ENCODE measurements at places on chromosomes 1 and 21. TPM values are rescaled to one million over a fixed set of nuclear protein-coding genes. Genes with fewer than 3 reads are reported as not detected.

- no peak for DNase-seq
Measured at GRCh38 chr1:160874935-160875334, 10.0 kb downstream of the ITLN1 start.

DNA sequence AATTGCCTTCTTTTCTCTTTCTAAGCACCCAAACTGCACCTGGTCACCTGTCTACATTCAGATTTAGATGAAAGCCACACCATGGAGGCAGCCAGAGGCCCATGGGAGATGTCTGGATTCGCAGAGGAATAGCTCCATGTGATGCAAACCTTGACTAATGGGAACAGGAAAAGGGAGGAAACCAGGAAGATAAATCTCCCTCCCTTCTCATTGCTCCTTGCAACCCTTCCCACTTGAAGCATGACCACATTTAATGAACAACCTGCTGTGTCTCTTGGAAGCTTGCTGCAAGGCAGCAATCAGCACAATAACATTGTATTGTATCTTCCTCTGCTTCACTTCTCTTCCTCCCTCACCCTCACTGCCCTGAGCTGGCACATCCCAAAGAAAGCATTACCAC is 42.6 kb upstream of the KLF17 start:
- DNase-seq, result no peak

DNA sequence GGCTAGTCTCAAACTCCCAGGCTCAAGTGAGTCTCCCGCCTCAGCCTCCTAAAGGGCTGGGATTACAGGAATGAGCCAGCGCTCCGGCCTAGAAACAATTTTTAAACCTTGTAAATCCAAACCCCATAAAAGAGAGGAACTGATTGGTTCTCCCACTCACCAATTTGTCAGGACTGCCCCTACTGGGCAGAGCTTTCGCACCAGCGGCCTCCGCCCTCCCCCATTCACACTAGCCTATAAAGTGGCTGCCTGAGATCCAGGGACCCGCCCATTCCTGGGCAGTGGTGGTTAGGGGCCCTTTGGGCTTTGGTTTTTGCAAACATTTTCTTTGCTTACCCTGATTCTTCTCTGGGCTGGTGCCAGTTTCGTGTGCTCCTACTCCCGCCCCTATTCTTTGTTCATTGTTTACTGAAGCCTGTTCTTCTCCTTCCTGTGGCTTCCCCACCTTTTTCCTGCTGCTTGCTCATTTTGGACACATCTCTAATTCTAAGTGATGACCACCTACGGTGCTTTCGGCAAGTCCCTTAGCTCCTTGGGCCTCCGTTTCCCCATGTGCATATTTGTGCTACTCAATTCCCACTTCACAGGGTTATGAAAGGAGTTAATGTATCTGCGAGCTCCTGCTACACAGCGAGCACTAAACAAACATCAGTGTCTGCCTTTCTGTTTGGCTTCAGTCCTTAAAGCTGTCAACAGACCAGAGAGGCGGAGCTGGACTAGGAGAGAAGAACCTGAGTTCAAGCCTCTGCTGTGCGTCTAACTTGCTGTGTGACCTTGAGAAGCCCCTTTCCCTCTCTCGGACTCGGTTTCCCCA is 39.8 kb upstream of the CLIC4 start:
- peak; percentile 82 for DNase-seq

SMCP gene
- total RNA-seq, result not detected

GRCh38 chr1:25780318-25781129 is 19.5 kb upstream of the SELENON start:
- DNase-seq, result no peak

DNA sequence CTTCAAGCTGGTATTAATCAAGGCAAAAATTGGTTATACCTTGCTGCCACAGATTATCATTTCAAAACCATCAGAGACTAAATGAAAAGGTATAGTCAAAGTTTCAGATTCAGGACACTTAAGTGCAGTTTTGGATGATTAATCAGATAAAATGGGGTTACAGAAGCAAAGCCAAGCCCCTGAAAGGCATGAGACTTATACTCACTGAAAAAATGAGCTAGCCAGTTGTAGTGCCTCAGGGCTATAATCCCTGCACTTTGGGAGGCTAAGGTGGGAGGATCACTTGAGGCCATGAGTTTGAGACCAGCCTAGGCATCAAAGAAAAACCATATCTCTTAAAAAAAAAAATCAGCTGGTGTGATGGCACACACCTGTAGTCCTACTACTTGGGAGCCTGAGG is 15.2 kb downstream of the LRRC40 start:
- no peak for DNase-seq

DNA sequence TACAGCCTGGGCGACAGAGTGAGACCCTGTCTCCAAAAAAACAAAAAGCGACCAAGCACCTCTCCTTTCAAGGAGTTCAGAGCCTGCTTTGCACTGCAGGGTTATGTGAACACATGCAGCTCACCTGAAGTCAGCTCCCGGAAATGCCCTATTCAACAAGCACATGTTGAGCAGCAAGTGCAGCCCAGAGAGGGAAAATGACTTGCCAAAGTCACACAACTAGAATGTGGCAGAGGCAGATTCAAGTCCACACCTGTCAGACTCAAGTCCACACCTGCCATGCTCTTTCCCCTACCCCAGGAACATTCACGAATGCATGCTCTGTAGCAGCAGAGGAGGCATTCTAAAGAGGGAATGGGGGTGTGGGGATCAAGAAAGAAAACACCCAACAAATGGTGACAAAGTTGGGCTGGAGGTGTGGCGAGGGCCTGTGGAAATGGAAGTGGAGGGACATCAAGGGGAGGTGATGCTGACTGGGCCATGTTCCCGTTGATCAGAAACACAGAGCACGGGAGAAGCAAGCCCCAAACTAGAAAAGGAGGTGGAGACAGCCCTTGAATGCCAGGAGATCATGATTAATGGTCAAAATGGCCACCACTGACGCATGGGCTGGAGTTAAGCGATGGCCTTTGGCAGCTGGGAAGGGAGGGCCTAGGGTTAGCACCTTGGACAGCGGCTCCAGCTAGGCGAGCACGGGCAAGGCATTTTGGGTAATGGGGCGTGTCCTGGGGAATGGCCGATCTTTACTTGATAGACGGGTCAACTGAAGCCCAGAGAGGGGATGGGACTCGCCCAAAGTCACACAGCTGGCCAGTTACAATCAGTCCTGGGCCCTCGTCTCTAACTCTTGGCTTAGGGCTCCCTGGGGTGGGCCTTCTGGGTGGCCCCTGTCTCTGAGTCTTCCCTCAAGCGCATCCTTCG is 21.5 kb downstream of the RAP1GAP start:
- no peak for DNase-seq

DNA sequence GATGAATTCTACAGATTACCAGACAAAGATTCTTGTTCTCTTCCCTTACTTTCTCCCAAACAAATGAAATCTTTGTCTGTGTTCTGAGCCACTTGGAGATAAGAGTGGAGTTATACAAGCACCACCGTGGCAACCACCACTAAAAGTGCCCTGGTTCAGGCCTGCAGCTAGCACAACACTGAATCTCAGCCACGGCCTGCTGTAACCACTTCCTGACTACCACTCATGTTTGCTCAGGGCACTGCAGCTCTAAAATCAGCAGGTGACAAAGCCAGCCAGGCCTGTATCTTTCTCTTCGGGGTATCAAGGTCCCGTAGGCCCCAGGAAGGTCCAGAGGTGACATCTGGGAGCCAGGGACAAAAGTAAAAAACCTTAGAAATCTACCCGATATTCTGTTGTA is 3.2 kb upstream of the OR2T6 start:
- DNase-seq, result no peak

DIO1 gene
- 4.1 TPM for total RNA-seq

DNA sequence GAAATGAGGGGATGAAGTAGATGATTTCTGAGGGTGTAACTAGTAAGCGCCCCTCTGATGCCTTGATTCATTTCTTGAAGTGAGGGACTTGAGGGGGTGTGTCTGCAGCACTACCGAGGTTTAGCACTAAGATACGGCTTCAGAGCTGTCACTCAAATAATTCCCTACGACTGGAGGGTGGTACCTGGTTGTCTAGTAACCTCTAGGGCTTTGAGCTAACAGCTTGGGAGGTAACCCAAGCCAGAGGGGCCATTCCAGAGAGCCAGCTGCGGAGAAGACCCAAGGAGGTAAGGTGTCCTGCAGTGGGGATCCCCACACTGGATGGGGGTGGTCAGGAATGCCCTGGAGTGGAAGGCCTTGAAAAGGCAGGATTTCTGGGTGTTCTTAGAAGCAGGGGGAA is at the start of gene TTC24:
Gene TTC24, plus strand, starts transcription at position 252 of the 400 bp plus-strand sequence. CDS start 1,642 bp downstream, outside the sequence.
- DNase-seq, result no peak

- no peak for DNase-seq
Measured at GRCh38 chr1:22877112-22877915, 95.4 kb downstream of the LACTBL1 start.

DNA sequence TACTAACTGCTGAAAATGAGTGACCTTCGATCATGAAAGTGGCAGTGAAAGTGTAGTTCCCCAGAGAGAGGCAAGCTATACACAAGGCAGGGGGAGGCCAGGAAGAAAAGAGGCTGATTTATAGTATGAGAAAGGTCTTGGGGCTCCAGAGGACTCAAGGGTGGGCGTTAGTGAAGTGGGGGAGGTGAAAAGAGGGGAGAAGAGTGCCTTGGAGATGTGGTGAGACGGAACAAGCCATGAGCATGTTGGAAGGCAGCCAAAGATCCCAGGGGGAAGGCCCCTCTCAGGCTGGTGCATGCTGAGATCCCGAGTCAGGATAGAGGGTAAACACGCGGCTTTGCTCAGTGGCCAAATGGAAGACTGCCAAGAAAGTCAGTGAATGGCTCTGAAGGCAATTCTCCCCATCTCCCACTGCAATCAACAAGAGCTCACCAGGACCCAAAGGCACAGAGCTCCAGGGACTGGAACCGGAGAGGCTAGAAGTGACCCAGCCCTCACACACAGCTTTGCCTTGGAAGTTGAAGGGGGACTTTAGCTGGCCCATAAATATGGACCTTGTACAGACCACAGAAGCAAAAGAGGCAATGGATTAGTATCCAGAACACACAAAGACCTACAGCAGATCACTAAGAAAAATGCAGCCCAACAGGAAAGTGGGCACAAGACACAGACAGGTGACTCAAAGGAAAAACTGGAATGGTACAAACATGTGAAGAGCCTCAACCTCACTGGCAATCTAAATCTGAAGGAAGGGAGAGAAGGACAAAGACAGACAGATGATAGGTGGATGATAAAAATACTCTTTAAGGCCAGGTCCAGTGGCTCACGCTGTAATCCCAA is 49.6 kb downstream of the HSF2BP start:
- no peak for DNase-seq

DNA sequence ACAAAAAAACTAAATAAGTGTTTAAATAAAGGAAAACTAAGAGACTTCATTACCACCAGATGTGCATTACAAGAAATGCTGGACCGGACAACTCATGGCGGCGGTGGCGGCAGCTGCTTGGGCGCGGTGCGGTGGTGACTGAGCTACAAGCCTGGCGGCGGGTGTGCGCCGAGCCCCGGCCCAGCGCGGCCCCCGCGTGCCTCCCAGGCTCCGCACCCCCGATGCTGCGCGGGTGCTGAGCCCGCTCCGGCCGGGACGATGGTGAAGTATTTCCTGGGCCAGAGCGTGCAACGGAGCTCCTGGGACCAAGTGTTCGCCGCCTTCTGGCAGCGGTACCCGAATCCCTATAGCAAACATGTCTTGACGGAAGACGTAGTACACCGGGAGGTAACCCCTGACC is 52.2 kb upstream of the RCOR3 start:
- DNase-seq, result no peak

DNA sequence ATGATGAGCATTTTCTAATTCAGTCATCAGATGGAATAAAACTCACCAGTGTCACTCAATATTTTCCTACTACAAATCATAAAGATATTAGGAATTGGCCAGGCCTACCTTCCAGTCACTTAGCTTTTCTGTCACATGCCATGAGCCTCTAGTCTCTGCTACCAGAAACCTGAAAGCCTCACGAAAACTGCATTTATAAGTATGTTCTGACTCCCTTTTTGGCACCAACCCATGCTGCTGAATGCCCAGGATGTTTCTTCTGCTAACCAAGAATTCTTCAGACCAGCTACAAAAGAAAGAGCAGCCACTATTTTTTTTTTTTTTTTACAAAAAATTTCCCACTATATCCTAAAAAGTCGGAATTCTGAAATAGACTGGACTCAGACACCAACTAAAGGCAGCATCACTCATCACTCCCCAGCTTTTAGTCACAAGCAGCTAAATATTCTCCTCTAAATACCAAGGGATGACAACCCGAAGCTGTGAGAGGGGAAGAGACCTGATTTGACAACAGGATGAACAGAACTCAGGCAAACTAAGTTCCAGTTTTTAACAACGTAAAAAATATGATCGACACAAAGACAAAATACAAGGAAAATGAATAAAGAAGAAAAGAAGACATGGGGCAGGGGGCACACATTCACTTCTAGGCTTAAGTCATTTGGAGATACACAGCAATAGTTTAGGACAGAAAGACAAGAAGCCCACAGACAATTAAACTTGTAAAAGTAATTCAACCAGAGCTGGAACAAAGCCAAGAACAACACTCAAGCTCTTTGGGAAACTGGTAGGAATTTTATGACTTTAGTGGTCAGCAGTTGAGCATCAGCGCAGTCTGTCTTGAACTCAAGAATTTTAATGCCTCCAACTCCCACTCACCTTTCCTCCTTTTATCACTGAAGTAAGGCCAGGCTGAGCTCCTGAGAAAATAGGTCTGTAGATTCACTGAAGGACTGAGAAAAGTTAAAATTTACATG is 1.7 kb downstream of the DCAF8 start:
- DNase-seq, result no peak

DNA sequence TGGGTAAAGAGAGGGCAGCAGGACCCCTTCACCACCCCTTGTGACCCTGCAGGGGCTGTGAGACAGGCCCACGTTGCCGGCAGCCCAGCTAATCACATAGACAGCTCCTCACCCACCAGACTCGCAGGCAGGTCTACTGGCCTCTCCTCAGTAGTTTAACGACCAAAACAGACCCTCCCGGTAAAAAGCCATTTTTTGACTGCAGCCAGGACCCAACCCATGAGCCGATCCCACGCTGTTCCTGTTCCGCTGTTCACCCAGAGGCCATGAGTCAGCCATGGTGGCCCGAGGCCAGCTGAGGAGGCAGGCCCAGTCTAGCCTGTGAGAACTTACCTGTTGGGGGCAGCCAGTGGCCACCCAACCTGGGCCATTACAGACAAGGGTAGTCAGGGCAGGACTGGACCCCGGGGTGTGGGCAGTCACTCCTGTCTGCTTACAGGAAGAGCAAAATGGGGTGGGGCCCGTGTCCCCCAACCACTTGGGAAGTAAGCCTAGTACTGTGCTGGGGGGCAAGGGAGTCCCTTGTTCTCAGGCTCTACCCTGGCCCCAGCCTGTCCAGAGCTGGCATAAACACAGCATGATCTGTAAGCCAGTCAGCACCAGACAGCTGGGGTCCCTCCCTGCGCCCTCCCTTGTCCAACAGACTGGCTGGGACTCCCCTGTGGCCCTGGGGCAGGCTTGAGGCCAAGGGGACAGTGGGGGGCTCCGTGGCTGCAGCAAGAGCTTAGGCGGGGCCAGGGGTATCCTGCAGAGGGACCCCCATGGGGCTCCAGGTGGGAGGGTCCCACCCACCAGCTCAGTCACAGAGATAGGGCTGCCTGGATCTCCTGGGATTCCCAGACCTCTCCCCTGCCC is 61.9 kb downstream of the WNT9A start:
- DNase-seq, result peak; percentile 64

GRCh38 chr1:117586337-117586736 is 19.5 kb upstream of the TENT5C start:
- DNase-seq, result no peak

All from type B pancreatic cell (in vitro differentiated cells).